ENCODE measurements at places on chromosomes 1 and 21. TPM values are rescaled to one million over a fixed set of nuclear protein-coding genes. Genes with fewer than 3 reads are reported as not detected.
A peak's percentile ranks its signal among the peaks of the same experiment; 100 is the strongest.

MYBPH gene
- total RNA-seq, result not detected

- H3K27ac ChIP-seq, result no peak overlapping the region
- no peaks in the 10 kb centered on the region for H3K4me1 ChIP-seq
- no peaks in the 10 kb centered on the region for H3K27me3 ChIP-seq
- H3K4me3 ChIP-seq, result no peak overlapping the region
Measured at GRCh38 chr1:199218065-199218464, 579.2 kb downstream of the PTPRC start.

DNA sequence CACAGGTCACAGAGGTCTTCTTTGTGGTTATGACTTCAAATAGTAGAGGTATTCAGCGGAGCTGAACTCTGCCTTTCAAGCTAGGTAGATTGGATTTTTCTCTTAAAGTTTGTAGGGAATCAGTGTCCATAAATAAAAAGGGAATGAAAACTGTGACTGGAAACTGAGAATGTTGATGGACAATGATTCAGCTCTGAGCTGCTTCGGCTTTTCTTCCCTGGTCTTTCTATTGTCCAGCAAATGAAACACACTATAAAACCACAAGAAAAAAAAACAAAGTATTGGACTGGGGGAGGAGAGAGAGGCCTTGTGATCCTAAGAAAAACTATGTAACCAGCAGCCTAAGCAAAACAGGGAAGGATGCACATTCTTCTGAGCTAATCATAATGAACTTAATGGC lies 11.1 kb downstream of the TNNI3K start:
- no peak overlapping the region for H3K4me3 ChIP-seq
- H3K4me1 ChIP-seq, result no peaks in the 10 kb centered on the region
- no peaks in the 10 kb centered on the region for H3K36me3 ChIP-seq
- H3K27me3 ChIP-seq, result no peaks in the 10 kb centered on the region

GRCh38 chr1:28887835-28888682 lies 26.3 kb upstream of the EPB41 start:
- no peak for DNase-seq
- H3K36me3 ChIP-seq, result no peaks in the 10 kb centered on the region
- peaks cover 36% of the 10 kb centered on the region for H3K4me1 ChIP-seq
- no peaks in the 10 kb centered on the region for H3K27me3 ChIP-seq

DOP1B gene
- total RNA-seq, result 13.1 TPM

GRCh38 chr1:165476776-165477175 lies 31.9 kb upstream of the RXRG start:
- no peaks in the 10 kb centered on the region for H3K27me3 ChIP-seq
- H3K27ac ChIP-seq, result no peak overlapping the region
- no peaks in the 10 kb centered on the region for H3K36me3 ChIP-seq
- H3K4me3 ChIP-seq, result no peak overlapping the region
- H3K4me1 ChIP-seq, result no peaks in the 10 kb centered on the region
- DNase-seq, result no peak

DNA sequence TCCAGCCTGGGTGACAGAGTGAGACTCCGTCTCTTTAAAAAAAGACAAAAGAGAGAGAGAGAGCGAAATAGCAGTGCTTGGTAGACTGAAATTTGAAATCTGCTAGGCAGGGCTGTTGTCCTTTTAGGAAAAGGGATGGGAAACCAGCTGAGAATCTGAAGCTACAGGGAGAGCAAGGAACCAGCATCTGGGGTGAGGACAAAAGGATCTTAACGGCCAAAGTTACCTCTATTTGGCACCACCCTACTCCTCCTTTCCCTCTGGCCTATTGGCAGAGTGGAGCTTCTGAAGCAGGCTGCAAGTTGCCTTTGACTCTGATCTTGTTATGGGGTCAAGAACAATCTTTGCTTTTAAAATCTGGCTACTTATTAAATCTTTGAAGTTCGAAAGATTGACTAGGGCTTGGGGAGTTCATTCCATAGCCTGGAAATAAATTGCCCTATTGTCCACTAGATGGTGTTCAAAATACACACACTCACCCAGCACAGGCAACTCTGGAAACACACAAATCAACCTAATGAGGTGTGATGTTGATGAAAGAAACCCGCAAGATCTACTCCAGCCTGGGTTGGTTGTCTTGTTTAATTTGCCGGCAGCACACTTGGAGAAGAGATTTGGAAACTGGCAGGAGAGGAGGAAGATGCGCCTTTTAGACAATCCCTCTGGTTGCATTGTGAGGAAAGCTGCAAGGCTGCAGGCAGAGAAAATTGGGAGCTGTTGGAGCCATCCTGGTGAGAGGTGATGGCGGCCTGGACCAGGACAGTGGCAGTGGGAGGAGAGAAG lies 16.5 kb upstream of the PARP1 start:
- H3K27me3 ChIP-seq, result no peaks in the 10 kb centered on the region
- DNase-seq, result peak; percentile 53
- peaks cover 11% of the 10 kb centered on the region for H3K4me1 ChIP-seq

DNA sequence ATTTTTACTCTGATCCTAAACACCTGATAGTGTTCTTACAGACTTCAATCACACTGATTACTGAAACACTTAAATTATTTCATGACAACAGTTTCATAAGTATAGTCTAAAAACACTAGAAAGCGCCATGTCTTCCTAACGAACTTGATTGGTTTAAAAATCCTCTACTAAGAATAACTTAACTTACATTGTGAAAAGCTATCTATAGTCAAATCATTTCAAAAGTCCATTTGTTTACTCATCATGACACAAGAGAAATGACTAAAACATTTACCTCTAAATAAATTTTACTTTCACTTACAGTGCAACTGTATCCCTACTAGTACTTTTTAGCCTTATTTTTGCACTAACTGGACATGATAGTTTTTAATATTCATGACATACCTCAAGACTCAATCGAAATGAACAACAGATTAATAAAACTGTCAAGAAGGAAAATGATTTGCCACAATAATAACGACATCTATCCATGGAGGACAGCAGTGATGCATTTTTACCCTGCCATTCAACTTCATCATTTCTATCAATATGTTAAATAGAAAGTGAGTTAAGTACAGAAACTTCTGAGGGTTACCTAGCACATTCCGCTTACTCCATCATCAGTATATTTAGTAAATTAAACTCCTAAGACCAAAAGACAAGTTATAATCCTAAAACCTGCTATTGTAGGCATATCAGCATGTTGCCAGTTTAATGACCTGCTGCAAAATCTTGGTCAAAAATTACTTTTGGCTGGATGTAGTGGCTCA lies 38.4 kb downstream of the AHCTF1 start:
- no peak overlapping the region for H3K27ac ChIP-seq
- peaks cover 71% of the 10 kb centered on the region for H3K36me3 ChIP-seq
- no peak for DNase-seq
- no peaks in the 10 kb centered on the region for H3K4me1 ChIP-seq

SHISA4 gene
- 0.66 TPM for total RNA-seq

DNA sequence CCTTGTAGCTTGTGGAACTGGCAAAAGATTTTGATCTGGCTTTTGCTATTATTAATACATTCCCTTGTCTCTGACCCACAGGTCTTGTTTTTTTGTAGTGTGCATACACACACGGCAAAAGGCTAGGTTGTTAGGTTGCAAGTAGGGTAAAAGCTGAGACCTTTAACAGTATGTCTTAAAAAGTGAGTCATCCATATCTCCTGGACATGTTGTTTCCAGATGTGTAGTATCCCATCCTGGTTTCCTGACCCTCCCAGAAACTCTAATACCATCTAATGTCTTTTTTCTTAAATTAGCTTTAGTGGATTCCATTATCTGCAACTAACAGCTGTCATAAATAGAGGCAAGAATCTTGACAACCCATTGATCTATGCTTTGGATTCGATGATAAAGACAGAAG lies 14.7 kb downstream of the OVGP1 start:
- no peak overlapping the region for H3K27ac ChIP-seq
- no peaks in the 10 kb centered on the region for H3K4me1 ChIP-seq
- no peaks in the 10 kb centered on the region for H3K36me3 ChIP-seq
- no peaks in the 10 kb centered on the region for H3K27me3 ChIP-seq

- DNase-seq, result no peak
- H3K36me3 ChIP-seq, result no peaks in the 10 kb centered on the region
- H3K27ac ChIP-seq, result no peak overlapping the region
- H3K27me3 ChIP-seq, result no peaks in the 10 kb centered on the region
- H3K4me3 ChIP-seq, result no peak overlapping the region
- H3K4me1 ChIP-seq, result no peaks in the 10 kb centered on the region
Measured at GRCh38 chr21:43198376-43198775, 29.6 kb downstream of the CRYAA start.

- H3K27ac ChIP-seq, result no peak overlapping the region
- DNase-seq, result no peak
- H3K4me3 ChIP-seq, result no peak overlapping the region
- H3K4me1 ChIP-seq, result no peaks in the 10 kb centered on the region
- H3K36me3 ChIP-seq, result no peaks in the 10 kb centered on the region
Measured at GRCh38 chr1:185483664-185484450, 166.8 kb upstream of the IVNS1ABP start.

DNA sequence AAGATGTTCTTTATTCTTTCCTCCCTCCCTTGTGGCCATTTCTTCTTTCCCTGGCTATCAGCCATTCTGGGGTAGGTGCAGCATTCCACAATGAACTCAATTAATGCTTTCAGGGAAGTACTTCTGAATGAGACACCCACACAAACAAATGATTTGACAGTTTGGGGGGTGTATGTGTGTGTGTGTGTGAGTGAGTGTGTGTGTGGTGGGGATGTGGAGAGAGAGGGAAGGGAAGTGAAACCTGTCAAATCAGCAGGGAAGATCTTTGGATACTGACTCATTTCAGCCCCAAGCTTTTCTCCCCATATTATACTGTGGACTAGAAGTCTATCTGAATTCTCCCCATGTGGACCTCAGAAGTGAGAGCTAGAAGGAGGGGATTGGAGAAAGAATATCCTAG lies 154.9 kb upstream of the CD34 start:
- DNase-seq, result no peak
- no peak overlapping the region for H3K4me3 ChIP-seq
- no peaks in the 10 kb centered on the region for H3K4me1 ChIP-seq

CTBS gene
- 21.2 TPM for total RNA-seq

DNA sequence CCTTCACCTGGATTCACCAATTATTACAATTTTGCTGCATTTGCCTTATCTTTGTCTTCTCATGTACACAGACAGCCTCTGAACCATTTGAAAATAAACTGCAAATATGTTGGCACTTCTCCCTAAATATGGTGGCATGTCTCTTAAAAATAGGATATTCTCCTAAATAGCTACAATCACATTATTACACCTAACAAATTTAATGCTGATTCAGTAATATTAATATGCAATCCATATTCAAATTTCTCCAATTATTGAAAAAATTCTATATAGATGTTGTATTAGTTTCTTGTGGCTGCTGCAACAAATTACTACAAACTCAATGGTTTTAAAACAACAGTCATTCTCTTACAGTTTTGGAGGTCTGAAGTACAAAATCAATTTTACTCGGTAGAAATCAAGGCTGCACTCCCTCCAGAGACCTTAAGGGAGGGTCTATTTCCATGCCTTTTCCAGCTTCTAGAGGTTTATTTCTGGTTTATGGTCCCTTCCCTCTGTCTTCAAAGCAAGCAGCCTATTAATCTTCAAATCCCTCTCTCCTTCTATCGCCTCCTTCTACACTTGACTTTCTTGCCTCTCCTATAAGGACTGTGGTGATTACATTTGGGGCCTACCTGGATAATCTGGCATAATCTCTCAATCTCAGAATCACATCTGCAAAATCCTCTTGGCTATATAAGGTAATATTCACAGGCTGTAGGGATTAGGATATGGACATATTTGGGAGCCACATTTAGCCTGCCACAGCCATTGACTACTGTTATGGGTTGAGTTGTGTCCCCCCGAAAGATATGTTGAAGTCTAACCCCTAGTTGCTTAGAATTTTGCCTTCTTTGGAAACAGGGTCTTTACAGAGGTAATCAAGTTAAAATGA lies 52.5 kb upstream of the BOLA1 start:
- H3K4me3 ChIP-seq, result no peak overlapping the region
- no peaks in the 10 kb centered on the region for H3K36me3 ChIP-seq
- no peak for DNase-seq
- peaks cover 49% of the 10 kb centered on the region for H3K4me1 ChIP-seq
- H3K27me3 ChIP-seq, result no peaks in the 10 kb centered on the region

GRCh38 chr1:226181996-226182714 lies 4.4 kb downstream of the ACBD3 start:
- H3K27ac ChIP-seq, result no peak overlapping the region
- DNase-seq, result no peak
- H3K4me1 ChIP-seq, result peaks cover 40% of the 10 kb centered on the region

- H3K36me3 ChIP-seq, result no peaks in the 10 kb centered on the region
- no peak overlapping the region for H3K4me3 ChIP-seq
- no peaks in the 10 kb centered on the region for H3K4me1 ChIP-seq
- H3K27me3 ChIP-seq, result no peaks in the 10 kb centered on the region
Measured at GRCh38 chr1:28865997-28866650, 48.2 kb upstream of the EPB41 start.

DNA sequence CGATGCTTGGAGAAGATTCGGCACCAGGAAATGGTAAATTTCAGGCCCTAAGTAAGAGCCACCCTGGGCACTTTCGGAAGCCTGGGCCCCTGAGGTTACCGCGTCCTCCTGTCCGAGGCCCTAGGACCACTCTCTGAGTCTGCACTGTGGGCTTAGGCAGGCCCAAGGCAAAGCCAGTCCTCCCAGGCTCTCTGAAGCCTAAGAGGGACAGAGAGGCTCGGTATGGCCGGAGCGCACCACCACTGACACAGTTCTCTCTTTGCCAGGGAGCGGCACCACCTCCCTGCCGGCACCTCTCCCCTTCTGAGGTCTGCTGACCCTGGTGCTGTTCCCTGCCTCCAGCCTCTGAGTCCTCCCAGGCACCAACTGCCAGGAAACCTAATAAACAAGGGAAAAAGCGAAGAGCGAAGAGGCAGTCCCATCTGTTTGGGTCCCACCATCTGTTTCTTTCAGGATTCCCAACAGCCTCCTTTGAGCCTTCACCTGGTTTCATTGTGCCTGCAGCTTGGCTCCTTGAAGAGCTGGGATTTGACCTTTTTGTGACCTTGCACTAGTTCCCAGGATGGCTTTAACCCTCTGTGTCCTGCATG lies 57.7 kb downstream of the VWA5B1 start:
- no peaks in the 10 kb centered on the region for H3K4me1 ChIP-seq
- no peaks in the 10 kb centered on the region for H3K36me3 ChIP-seq

GRCh38 chr21:27043377-27043776 lies 76.5 kb upstream of the ADAMTS5 start:
- no peaks in the 10 kb centered on the region for H3K27me3 ChIP-seq
- H3K4me1 ChIP-seq, result no peaks in the 10 kb centered on the region
- H3K36me3 ChIP-seq, result no peaks in the 10 kb centered on the region
- H3K27ac ChIP-seq, result no peak overlapping the region
- no peak overlapping the region for H3K4me3 ChIP-seq

PRAMEF5 gene
- total RNA-seq, result not detected

GRCh38 chr1:13960375-13960987 lies 260.5 kb downstream of the PRDM2 start:
- no peak overlapping the region for H3K4me3 ChIP-seq
- peaks cover 2% of the 10 kb centered on the region for H3K27me3 ChIP-seq
- no peak overlapping the region for H3K27ac ChIP-seq
- H3K36me3 ChIP-seq, result no peaks in the 10 kb centered on the region
- H3K4me1 ChIP-seq, result no peaks in the 10 kb centered on the region

- H3K27ac ChIP-seq, result no peak overlapping the region
- H3K4me3 ChIP-seq, result no peak overlapping the region
- no peak for DNase-seq
- peaks cover 21% of the 10 kb centered on the region for H3K4me1 ChIP-seq
- H3K27me3 ChIP-seq, result no peaks in the 10 kb centered on the region
Measured at GRCh38 chr1:41653574-41653973, 169.1 kb upstream of the EDN2 start.

STUM gene
- not detected for total RNA-seq

TMEM79 gene
- 10.1 TPM for total RNA-seq
